ENCODE measurements at places on chromosomes 4 and X.

GRCh38 chr4:107989162-107989536, 540 bp upstream of the HADH start:
- no peak for DNase-seq

DNA sequence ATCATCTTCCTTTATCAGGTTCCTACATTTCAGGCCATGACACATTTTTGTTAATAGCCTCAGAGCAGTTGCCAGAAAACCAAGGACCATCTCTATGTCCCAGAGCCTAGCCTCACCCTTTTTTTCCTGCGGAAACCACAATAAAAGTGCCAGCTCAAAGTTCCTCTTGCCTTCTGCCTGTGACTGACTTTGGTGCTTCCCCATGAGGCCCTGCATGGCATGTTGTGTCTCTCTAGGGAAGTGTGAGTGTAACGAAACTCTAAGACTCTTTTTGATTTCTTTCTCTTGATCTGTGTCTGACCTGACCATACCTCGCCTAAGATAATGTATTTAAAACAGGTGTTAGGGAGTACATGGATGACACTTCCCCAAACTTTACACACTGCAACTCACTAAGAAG, 642.3 kb upstream of the BOD1L1 start:
- DNase-seq: no peak

DNA sequence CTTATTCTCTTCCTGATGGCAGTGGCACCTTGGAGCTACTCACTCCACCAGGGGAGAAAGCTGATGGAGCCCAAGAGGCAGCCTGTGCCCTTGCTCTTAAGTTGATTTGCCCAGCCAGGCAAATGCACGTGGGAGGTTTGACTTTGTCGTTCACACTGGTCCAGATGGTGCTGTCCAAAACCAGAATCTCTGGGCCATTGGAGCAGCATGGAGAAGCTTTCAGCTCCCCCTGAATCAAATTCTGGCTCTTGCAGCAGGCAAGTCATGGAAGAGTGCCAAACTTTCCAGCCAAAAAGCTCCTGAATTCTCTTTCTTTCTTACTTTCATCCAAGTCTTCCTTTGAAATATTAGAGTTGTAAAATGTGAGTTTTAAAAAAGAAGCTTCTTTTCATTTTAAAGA, 970.4 kb downstream of the RPA4 start:
- no peak for DNase-seq

GRCh38 chr4:89039730-89040338, 17.2 kb downstream of the FAM13A start:
- no peak for DNase-seq

GRCh38 chrX:100264200-100264599, 145.9 kb downstream of the PCDH19 start:
- no peak for DNase-seq

GRCh38 chr4:114659386-114660008, 60.9 kb downstream of the UGT8 start:
- DNase-seq: peak; percentile 76

DNA sequence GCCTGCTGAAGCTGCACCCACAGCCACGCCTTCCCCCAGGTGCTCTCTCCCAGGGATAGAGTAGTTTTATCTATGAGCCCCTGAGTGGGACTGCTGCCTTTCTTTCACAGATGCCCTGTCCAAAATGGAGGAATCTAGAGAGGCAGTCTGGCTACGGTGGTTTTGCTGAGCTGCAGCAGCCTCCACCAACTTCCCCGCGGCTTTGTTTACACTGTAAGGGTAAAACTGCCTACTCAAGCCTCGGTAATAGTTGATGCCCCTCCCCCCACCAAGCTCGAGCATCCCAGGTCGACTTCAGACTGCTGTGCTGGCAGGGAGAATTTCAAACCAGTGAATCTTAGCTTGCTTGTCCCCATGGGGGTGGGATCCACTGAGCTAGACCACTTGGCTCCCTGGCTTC, 84.5 kb downstream of the PRKG2 start:
- DNase-seq: no peak

- peak; percentile 40 for DNase-seq
These were observed 678 bp downstream of the BMP3 start for GRCh38 chr4:81030981-81031791.

DNA sequence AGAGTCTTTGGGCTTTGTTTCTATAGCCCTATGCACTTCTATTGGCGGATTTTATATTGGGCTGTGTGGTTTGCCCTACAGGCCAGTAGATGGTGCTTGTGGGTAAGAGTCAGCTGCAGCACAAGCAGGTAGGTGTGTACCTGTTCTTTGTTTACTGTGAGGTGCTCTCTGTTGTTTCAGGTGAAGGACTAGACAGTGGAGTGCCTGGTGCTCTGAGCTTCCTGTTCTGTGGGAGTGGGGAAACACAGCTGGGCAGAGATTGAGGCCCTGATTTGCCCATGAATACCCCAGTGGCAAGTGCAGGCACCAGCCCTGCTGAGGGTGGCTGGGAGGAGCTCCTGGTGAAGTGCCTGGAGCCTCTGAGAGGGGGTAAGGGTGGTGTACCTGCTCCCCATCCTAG, 26.3 kb upstream of the UCP1 start:
- DNase-seq: peak; percentile 27

- DNase-seq: no peak
These were observed 126.0 kb downstream of the AFAP1 start for GRCh38 chr4:7813674-7814073.

DNA sequence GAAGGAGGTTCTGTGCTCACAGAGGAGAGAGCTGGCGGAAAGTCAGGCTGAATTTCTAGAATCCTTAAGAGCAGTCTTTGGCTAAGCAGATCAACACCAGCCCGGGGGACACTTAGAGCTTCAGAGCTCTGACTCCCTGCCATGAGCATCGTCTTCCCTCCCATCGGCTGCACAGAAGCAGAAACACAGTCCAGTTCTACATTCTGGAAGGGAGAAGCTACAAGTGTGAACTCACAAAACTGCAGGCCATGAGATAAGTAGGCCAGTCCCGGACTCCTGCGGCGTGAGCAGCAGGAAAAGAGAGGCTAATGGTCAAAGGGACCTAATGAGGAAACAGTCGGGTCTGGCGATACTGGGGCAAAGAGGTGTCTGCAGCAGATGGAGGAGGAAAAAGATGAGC, 211.5 kb downstream of the DHX15 start:
- DNase-seq: no peak

DNA sequence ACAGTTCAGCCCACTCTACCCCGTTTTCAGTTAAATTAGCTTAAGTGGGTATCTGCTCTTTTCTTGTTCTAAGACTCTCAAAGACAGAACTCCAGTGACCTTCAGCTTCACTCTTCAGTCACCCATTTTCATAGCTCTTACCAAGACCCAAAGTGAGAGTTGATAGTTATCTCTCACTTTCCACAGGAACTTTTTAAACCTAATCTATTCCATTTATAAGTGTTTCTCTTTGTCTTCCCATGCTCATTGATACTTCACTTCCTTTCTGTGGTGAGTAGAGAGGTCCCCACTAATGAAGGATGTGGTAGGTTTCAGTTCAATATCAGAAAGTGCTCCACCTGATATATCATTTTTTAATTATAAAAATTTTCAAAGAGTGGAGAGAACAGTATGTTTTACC, 33.4 kb downstream of the COX18 start:
- no peak for DNase-seq

DNA sequence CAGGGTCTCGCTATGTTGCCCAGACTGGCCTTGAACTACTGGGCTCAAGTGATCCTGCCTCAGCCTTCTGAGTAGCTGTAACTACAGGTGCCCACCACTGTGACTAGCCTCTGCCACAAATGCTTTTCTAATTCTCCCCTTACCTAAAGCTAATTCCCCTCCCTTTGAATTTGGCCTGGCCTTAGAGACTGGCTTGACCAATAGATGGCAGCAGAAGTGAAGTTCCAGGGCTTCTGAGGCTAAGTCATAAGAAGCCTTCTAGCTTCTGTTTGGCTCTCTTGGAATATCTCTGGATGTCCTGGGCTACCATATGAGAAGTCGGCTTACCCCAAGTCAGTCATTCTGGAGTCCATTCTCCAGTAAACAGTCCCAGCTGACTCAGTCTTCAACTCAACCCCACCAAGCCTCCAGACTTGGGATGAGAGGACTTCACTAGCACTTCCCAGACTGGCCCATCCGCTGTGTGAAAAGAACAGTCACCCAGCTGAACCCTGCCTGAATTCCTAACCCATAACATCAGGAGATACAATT, 61.0 kb downstream of the HPRT1 start:
- DNase-seq: peak; percentile 40

GRCh38 chr4:183636503-183636902, 22.5 kb downstream of the RWDD4 start:
- DNase-seq: no peak

- DNase-seq: no peak
These were observed 114.6 kb upstream of the CBR4 start for GRCh38 chr4:169124661-169125060.

- no peak for DNase-seq
These were observed 96.1 kb downstream of the MAMLD1 start for GRCh38 chrX:150459196-150459595.

DNA sequence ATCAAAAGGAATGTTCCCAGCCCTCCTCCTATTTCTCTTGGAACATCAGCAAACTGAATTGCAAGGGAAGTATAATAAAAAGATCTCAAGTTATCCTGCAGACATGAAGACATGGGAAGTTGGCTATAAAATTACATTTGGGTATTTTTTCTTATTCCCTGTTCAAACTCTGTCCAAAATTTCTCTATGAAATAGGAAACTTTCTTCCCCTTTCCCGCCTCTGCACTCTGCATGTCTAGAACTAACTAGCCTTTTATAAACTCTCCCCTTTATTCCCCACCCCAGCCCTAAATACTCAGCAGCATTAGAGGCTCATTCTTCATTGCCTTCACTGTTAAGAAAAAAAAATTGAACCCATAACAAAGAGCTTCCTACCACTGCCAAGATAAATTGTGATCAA, 126.7 kb upstream of the EDNRA start:
- no peak for DNase-seq

DNA sequence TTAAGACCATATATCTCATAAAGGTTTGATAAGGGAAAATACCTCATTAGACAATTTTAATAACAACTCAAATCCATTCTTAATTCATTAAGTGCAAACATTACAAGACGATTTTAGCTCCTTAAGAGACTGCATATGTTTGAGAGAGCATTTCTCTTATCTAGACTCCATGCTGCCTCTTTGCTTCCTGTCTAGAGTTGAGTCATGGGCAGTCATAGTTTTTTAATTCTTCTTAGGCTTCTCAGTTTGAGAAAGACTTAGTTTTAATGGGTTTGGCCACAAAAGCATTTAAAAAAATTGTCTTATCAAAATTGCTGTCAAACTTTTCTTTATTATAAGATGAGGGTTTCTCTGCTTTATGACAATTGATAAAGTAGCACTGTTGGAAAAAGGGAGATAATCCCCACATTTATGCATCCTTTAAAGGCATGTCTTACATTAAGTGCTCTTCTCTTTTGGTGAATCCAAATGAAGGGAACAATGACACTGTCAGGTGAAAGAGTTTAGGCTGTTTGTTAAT, 713.4 kb downstream of the PCDH18 start:
- DNase-seq: no peak

DNA sequence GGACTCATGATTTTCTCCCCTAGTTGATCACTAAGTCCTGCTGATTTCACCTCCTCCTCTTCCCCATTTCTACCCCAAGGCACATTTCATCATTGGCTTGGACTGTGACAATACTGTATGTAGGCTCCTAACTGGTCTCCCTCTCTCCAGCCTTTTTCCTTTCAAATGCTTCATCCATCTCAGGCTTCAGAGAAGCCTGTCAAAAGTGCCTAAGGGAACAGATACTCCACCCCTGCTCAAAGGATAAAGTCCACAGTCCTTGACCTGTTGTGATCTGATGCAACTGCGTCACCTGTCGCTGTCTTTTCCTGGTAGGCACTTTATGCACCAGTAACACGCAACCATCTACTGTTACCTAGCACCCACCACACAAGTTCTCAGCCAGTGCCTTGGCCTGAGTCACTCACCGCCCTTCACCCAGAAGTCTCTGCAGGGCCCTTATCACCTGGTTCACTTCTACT, 12.8 kb downstream of the SCARB2 start:
- no peak for DNase-seq

GRCh38 chr4:1534095-1534872, 128.0 kb upstream of the NKX1-1 start:
- DNase-seq: no peak

DNA sequence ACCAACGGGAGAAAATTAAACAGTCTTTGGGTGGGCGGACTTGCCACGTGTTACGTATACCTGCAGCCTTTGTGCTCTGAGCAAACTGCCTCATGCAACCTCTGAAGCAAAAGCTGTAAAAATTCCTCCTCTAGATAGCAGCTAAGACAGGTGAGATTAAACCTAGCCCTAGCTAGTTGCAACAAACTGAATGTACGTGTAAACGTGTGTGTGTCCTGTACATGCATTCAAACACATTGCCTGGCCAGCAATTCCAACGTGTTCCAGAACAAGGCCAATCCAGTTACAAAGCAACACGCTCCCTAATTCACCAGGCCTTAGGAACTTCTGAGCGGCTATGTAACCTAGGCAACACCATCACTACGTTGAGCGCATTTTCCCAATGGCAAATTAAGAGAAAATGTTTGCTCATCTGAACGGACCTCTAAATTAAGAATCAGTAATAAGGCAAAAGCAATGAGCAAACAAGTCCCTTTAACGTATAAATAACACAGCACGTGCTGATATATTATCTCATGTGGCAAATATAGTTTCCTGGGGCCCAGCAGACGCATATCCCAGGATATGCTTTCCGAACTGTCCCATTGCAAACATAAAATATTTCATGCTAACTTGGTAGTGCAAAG, 792 bp downstream of the PPID start:
- peak; percentile 63 for DNase-seq

- DNase-seq: no peak
These were observed 47.4 kb upstream of the APOOL start for GRCh38 chrX:84956304-84956703.

DNA sequence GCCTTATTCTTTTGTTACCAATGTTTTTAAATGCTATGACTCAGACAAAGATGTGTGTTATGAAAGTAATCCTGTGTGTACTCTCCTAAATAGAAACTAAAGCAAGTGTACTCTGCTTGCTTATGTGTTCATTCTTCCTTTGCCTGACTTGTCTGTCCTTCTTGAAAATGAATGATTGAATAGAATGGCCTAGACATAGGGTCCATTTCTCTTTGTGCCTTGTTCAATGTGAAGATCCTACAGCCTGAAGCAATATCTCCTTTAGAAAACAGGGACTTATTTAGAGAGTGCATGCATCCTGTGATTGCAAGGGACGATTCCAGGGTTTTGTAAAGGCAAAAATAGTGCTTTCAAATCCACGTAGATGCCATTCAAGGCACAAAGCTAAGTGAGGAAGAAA, 343.6 kb upstream of the TACR3 start:
- no peak for DNase-seq

DNA sequence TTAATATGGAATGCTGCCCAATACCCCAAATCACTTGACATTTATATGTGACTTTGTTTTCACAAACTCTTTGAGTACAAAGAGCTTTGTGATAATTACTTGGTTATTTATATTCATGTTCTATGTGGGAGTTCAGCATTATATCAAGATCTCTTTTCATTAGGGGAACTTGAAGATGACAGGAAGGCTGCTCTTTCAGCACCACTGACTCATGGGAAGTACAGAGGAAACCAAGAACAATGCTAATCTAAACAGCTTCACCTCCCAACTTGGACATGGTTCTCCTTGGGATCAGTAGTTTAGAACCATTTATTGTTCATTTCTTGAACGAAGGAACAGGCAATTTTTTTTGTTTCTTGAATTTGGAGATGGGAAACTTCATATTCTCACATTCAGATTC, 184.0 kb upstream of the AFF2 start:
- no peak for DNase-seq

GRCh38 chrX:135543924-135544323, 23.5 kb downstream of the INTS6L start:
- no peak for DNase-seq

- DNase-seq: no peak
These were observed 459.9 kb upstream of the AMOT start for GRCh38 chrX:113300580-113300979.
